ENCODE measurements at places on chromosomes 2 and 18. TPM values are rescaled to one million over a fixed set of nuclear protein-coding genes. Genes with fewer than 3 reads are reported as not detected.

The GMCL1 gene
- 6.6 TPM for total RNA-seq

The HOXD11 gene
- not detected for total RNA-seq

The STARD7 gene
- total RNA-seq = 80.0 TPM

The PROKR1 gene
- not detected for total RNA-seq

The EPHA4 gene
- 1.2 TPM for total RNA-seq

The NT5DC4 gene
- total RNA-seq = not detected

DNA sequence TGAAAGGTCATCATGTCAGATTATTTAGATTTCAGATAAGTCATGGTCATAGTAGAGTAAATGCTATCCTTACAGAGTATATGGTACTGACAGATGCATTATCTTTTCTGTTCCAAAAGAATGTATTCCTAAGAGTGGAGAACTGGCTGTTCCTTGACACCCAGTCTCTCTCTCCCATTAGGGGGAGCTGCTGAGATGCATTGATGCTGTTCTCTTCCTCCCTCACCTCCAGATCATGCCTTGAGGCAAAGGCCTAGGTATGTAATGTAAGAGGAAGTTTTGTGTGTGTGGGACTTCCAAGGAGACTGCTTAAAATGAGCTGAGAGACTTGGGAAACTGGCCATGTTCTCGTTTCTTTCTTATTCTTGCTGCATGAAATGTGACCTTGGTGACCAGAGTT, 979.5 kb upstream of the CELF4 start:
- no peak for DNase-seq
- H3K27me3 ChIP-seq = no peaks in the 10 kb centered on the region
- no peaks in the 10 kb centered on the region for H3K4me1 ChIP-seq
- no peak overlapping the region for H3K4me3 ChIP-seq

DNA sequence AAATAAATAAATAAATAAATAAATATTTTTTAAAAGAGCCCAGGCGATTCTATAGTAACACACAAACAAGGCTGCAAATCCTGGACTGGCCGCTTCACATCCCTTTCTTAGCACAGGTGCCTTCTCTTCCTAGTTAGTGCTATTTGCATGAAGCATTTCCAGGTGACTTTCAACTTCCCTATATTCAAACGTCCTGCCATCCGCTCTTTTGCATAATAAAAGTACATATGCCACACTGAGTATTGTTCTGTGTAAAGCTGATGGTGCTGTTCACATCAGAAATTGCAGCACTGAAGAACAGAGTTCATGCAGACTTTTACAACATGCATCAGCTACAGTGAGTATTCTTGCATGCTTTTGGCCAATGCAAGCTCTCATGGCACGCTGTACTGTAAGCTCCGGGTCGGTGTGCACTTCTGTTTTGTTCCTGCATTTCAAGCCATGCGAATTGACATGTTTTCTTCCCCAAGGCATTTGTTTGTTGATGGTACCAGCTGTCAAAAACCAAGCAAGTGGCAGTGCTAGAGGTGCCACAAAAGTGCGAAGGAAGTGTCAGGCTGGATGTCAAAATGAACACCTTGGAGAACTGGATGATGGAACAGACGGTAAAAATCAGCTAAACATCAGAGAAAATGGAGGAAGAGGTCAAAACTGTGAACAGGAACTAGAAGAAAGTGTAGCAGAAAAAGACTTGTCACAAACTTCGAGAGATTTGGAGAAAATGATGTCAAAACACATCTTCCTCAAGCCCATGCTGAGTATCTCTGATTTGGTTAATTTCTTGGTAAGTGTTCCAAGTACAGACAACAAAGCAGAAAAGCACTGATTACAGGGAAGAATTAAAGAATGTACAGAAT, 25.5 kb upstream of the CEP68 start:
- H3K4me3 ChIP-seq = no peak overlapping the region
- DNase-seq = no peak
- H3K4me1 ChIP-seq = peaks cover 40% of the 10 kb centered on the region
- H3K36me3 ChIP-seq = no peaks in the 10 kb centered on the region
- no peaks in the 10 kb centered on the region for H3K27me3 ChIP-seq

DNA sequence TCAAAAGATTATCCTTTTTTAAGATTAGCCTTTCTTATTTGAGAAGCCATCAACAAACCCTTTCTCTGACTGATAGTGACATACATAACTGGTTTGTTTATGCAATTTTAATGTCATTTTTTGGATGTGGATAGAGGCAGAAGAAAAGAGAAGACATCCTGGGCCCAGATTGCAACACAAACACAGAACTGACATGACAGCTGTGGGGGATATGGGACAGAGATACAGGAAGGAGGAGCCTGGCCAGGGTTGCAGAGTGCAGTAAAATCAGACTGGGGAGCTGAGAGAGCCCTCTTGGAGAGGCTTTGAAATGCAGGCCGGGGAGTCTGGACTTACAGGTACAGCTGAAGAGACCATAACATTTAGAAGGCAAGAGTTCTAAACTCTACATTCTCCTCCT, 65.1 kb downstream of the SIGLEC15 start:
- no peaks in the 10 kb centered on the region for H3K36me3 ChIP-seq
- H3K4me1 ChIP-seq = no peaks in the 10 kb centered on the region
- DNase-seq = peak; percentile 27
- H3K4me3 ChIP-seq = no peak overlapping the region
- H3K27ac ChIP-seq = no peak overlapping the region
- no peaks in the 10 kb centered on the region for H3K27me3 ChIP-seq

DNA sequence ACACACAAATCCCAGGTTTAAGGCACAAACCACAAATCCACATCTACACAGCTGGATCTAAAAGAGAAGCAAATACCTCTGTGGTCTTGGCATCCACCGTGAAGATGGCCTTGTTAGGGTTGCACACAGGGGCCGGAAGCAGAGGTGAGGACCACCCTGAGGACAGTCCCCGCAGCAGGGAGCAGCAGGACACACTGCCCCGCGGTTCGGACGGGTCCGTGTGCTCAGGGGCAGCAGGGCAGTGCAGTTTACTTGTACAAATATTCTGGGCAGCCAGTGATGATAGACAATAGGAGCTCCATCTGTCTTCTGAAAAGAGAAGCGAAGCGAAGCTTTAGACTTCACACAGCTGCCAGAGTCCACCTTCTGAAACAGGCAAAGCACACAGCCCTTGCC, 8.8 kb downstream of the PASK start:
- H3K4me3 ChIP-seq = no peak overlapping the region
- no peaks in the 10 kb centered on the region for H3K36me3 ChIP-seq
- no peaks in the 10 kb centered on the region for H3K27me3 ChIP-seq
- no peak for DNase-seq

- no peaks in the 10 kb centered on the region for H3K27me3 ChIP-seq
- peak overlapping the region; percentile 66 for H3K4me3 ChIP-seq
- H3K36me3 ChIP-seq = no peaks in the 10 kb centered on the region
- DNase-seq = no peak
- no peak overlapping the region for H3K27ac ChIP-seq
Observed at GRCh38 chr18:23137788-23138216, 2.5 kb downstream of the CABLES1 start.

DNA sequence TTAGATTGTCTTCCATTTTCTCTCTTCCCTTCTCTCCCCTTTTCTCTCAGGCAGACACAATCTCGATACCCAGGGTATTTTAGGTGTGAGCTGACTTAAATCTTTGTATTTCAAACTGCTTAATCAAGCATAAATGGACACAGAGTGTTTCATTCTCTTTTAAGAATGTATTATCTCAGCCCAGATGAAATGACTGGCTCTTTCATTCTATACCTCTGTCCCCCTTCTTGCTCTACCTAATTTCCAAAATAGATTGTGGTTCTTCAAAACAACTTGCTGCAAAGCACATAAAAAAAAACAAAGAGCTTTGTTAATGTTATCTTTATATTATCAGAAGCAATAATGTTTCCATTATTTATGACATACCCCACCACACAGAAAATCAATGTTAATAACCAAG, 514.6 kb downstream of the ERBB4 start:
- no peaks in the 10 kb centered on the region for H3K4me1 ChIP-seq
- no peak overlapping the region for H3K27ac ChIP-seq

DNA sequence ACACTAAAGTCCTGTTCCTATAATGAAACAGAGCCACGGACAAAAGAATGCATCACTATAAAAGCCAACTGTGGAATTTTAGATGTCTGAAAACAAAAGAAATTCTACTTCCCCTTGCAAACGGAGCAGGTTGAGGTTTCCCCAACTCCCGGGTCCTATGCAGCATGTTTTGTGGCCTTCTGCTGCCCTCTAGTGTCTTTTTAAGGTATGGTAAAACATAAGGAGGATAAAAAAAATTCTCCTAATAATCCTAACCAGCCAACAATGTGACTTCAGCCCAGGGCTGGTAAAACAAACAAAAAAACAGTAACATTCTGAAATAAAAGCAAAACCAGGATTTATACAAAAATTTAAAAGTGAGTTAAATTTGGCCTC, 539.5 kb downstream of the NRXN1 start:
- peak overlapping the region; percentile 34 for H3K4me3 ChIP-seq
- DNase-seq = no peak
- no peaks in the 10 kb centered on the region for H3K27me3 ChIP-seq
- H3K4me1 ChIP-seq = no peaks in the 10 kb centered on the region

- DNase-seq = no peak
- no peaks in the 10 kb centered on the region for H3K27me3 ChIP-seq
- no peak overlapping the region for H3K27ac ChIP-seq
- H3K4me3 ChIP-seq = no peak overlapping the region
Observed at GRCh38 chr18:48687346-48688042, 148.7 kb downstream of the CTIF start.

DNA sequence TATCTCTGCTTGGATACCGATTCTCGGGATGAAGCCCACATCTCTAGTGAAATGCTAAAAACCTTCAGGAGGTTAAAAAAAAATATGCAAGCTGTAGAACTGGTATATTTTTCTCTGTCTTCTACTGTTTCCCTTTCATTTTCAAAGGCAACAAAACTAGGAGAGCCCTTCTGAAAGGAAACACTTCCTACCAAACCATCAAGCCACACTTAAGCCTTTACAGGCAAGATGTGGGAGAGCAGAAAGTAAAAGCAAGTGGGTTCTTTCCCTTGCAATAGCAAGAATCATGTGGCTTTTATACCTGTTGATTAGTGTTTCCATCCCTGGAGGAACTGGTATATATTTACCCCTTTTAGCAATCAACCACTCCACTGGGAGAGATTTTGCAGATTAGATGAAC, 147.9 kb upstream of the ACAA2 start:
- no peak overlapping the region for H3K27ac ChIP-seq
- no peaks in the 10 kb centered on the region for H3K36me3 ChIP-seq
- no peaks in the 10 kb centered on the region for H3K4me1 ChIP-seq
- H3K27me3 ChIP-seq = no peaks in the 10 kb centered on the region
- no peak for DNase-seq
- H3K4me3 ChIP-seq = no peak overlapping the region

GRCh38 chr2:62305421-62306176, 109.7 kb downstream of the B3GNT2 start:
- no peak overlapping the region for H3K27ac ChIP-seq
- H3K4me1 ChIP-seq = no peaks in the 10 kb centered on the region

DNA sequence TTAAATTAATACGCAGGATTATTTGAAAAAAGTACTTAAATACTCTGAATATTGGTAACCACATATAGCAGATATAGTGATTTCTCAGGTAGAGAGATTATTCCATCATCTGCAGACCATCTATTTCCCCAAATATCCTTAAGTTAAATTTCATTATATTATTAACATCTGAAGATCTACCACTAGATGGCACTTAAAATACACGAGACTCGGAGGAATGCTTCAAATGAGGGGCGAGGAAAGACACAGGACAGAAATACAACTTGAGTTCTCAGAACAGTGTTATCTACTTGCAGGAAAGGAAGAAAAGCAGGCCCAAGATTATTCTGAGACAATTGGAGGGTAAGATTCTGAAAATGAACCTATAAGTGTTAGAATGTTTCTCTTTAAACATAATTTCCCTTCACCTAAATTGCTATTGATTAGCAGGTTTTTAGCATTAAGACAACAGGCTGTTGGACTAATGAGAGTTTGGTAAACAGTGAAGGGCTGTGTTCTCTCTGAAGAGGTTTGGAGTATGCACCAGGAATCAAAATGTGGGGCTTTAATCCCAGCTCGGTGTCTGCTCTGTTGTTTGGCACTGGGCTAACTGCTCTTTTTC, 76.9 kb upstream of the GCFC2 start:
- no peaks in the 10 kb centered on the region for H3K36me3 ChIP-seq
- H3K4me3 ChIP-seq = no peak overlapping the region
- H3K27me3 ChIP-seq = no peaks in the 10 kb centered on the region
- DNase-seq = no peak
- H3K4me1 ChIP-seq = no peaks in the 10 kb centered on the region

DNA sequence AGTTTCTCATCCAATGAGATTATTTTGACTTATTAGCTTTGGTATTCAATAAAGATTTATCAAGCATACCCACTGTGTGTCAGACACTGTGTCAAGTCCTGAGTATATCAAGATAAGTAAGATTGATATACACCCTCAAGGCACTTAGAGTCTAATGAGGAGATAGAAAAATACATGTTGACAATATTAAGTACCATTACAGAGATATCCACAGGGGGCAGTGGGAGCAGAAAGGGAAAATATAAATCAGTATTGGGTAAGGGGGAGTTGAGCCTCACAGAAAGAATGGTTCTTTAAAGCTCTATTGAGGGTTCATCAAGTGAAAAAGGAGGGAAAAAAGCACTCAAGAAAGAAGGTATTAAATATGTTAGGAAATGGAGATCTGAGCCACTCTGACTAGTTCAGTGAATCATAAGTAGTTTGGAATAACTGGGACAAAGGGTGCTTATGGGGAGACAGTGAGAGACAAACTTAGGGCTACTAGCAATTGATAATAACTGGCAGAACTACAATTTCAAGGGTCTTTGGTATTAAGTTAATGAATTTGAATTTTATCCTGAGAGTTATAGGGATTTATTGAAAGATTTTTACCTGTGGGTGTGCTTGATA, 45.5 kb upstream of the SLC8A1 start:
- no peak overlapping the region for H3K4me3 ChIP-seq
- no peak overlapping the region for H3K27ac ChIP-seq
- no peaks in the 10 kb centered on the region for H3K36me3 ChIP-seq

- no peaks in the 10 kb centered on the region for H3K4me1 ChIP-seq
- no peak for DNase-seq
- no peak overlapping the region for H3K4me3 ChIP-seq
- no peaks in the 10 kb centered on the region for H3K36me3 ChIP-seq
- H3K27me3 ChIP-seq = no peaks in the 10 kb centered on the region
Observed at GRCh38 chr2:158685646-158686045, 109.5 kb upstream of the DAPL1 start.
